ENCODE measurements at places on chromosomes 5 and 9.

GRCh38 chr5:171850324-171850947 is 64.8 kb downstream of the SMIM23 start:
- no peak for DNase-seq

DNA sequence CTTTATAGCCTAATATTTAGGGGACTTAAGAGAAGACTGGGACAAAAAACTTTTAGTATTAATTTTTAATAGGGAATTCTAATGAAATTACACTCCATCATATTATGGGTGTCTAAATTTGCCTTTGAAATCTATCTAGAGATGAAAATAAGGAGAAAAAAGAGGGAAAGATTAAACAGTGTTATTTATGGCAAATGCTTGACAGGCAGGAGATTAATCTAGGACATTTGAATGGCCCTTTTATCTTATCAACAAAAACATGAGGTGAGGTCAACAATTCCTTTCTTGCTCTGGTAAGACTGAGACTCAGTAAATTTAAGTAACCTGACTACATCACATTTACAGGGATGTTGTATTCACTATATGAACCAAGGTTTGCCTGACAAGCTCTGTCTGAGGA is 852.8 kb upstream of the CTNND2 start:
- no peak for DNase-seq

DNA sequence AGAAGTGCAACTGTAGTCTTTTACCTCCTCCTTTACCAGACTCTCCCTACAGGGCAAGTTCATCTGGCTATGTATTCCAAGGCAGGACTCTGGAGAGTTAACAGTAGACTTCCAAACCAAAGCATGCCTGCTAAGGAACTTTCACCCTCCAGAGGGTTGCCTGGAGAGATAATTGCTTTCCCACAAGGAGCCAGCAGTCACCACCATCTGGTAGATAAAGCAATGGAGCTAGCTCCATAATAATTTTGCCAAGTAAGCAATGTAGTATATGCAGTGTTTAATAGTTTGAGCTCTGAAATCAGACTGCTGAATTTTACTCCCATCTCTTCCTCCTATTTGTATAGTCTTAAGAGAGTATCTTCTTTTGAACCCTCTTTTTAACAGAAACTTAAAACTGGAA is 566.8 kb upstream of the PTGER4 start:
- no peak for DNase-seq

- DNase-seq, result no peak
Observed at GRCh38 chr9:124353166-124353768, 62.0 kb downstream of the PSMB7 start.

- DNase-seq, result no peak
Observed at GRCh38 chr9:94802251-94802650, 75.8 kb downstream of the AOPEP start.

- DNase-seq, result no peak
Observed at GRCh38 chr5:7852542-7852941, 1.6 kb upstream of the CFAP90 start.

DNA sequence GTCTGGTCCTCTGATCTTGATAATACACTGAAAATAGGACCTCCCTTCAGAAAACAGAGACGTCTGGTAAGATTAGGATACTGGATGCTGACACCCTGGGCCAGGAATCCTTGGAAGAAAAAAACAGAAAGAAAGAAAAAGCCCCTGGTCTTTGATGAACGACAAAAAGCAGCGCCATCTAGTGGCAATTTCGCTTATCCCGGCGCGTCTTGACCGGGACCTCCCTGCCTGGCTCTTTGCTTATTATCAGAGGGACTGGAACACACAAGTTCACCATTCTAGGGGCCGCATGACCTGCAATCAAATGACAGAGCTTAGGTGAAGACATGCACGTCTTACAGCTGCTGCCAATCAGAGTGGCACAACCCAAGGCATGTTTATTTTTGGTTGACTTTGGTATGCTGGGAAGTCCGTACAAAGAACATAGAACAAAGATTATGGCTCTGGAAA is 114.9 kb upstream of the NFIB start:
- DNase-seq, result peak; percentile 20

DNA sequence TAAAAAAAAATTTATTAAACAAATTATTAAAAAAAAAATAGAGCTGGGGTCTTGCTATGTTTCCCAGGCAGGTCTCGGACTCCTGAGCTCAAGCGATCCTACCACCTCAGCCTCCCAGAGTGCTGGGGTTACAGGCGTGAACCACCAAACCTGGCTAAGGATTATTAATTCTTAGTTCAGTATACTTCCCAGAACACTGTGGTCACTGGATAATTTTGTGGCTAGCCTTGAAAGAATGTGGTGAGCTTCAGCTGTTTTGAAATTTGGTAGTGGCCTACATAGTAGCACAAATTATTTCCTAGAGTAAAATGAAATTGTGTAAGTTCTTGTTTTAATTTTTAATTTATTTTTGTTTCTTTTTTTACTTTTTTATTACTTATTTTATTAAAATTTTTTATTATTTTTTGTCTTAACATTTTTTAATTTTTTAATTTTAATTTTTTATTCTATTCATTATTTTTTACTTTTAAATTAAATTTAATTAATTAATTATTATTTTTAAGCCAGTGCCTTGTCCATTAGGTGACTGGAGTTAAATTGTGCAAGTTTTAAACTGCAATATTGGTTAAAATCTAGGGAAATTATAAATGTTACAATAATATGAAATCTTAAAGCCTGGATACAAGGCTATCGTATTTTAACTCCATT is 23.0 kb downstream of the ARRDC3 start:
- DNase-seq, result no peak

GRCh38 chr5:127621601-127622325 is 27.1 kb upstream of the CTXN3 start:
- no peak for DNase-seq

Measured in stimulated activated naive CD8-positive, alpha-beta T cell treated with anti-CD3 and anti-CD28 coated beads, Interleukin-15, amount 100 ng/mL, for 72 hours (primary cell).